Parietal lobe (tissue), 2 donors: ENCODE measurements at places on chromosomes 13 and 19. TPM values are rescaled to one million over a fixed set of nuclear protein-coding genes. Genes with fewer than 3 reads are reported as not detected.

PSG11 gene
- total RNA-seq = not detected

PPM1N gene
- total RNA-seq = 0.94 TPM

KLF1 gene
- total RNA-seq = 0.31 TPM

AMER2 gene
- 153 TPM for total RNA-seq

KIR3DL2 gene
- total RNA-seq = not detected

NLRP11 gene
- not detected for total RNA-seq

SELENOV gene
- not detected for total RNA-seq

ZNF66 gene
- 76.4 TPM for total RNA-seq

TSSK6 gene
- 1.3 TPM for total RNA-seq

LGI4 gene
- 11.3 TPM for total RNA-seq

CEACAM19 gene
- 5.3 TPM for total RNA-seq

GAPDHS gene
- total RNA-seq = not detected

RNF113B gene
- not detected for total RNA-seq

ZNF583 gene
- total RNA-seq = 71.7 TPM

ZNF616 gene
- 35.1 TPM for total RNA-seq

HCN2 gene
- 9.1 TPM for total RNA-seq

NKPD1 gene
- total RNA-seq = 0.63 TPM

IQCN gene
- 2.5 TPM for total RNA-seq
